Brain (organoid and tissue), 16 donors: ENCODE measurements at places on chromosomes 3 and 15.

GRCh38 chr3:143220741-143221140 lies 101.2 kb downstream of the CHST2 start:
- DNase-seq: no peak

GRCh38 chr3:171289291-171289690 lies 170.9 kb downstream of the TNIK start:
- peak; percentile 92 for DNase-seq

- DNase-seq: peak; percentile 51
These were observed 49.1 kb downstream of the KLHL25 start for GRCh38 chr15:85745525-85746150.

GRCh38 chr15:75844629-75845335 lies 1.5 kb downstream of the UBE2Q2 start:
- DNase-seq: no peak

DNA sequence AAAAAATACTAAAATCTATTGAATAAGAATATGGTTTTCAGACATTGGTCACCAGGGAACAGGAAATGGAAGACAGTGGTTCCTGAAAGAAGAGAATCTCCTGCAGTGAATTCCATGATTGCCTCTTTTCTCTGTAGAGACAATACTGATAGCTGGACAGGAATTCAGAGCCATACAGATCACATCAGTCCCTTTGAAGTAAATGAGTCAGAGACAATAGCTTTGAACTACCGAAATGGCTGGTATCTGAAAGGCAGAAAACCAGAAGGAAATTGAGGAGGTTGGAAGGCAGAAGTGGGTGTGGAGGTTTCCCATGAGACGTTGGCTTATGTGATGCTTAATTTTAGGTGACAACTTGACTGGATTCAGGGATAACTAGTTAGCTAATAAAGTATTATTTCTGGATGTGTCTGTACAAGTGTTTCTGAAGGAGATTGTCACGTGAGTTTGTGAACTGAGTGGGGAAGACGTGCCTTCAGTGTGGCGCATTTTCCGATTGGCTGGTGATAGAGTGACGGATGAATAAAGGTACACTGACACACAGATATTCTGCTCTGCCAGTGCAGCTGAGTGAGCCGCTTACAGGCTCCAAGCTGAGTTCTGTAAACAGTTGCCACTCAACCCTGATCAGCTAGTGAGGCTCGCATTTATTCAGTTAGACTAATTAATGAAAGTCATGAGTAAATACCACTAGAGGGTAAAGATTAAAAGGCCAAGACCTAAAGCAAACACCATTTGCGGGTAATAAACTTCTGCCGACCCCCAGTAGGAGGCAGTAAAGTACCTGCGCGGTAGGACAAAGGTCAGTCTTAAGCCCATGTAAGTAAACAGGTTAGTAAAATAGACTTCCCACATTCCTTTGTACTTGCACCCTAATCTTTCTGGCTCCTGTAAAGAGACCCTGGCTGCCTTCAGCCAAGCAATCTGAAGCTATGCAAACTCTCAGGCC lies 1298.6 kb downstream of the SI start:
- no peak for DNase-seq

GRCh38 chr3:101824702-101825101 lies 24.6 kb upstream of the NFKBIZ start:
- no peak for DNase-seq

DNA sequence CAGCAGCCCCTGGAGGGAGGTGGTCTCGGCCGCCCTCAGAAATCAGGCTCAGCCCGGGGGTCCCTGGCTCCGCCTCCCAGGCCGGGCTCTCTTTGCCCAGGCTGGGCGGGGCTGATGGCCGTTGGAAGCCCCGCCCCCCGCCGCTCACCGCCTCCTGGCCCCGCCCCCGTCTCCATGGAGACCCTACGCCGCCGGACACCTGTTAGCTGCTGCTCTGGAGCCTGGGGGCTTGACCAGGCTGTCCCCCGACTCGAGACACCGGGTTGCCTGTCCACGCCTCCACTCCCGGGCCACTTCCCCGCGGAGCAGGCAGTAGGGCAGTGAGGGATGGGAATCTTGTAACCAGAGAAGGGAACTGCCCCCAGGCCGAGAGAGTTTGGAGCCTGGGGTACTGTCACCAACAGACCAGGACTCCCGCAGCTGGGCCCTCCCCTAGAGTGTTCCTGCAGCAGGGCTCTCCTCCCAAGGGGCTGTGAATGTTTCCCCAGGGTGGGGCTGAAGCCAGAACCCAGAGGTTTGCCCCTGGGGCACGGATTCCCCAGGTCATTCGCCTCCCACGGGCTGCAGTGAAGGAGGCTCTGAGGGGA lies 27.8 kb upstream of the RPL32 start:
- peak; percentile 68 for DNase-seq

- peak; percentile 90 for DNase-seq
These were observed 157.3 kb downstream of the ADAMTS9 start for GRCh38 chr3:64530434-64531049.

- DNase-seq: peak; percentile 85
These were observed 35.7 kb downstream of the CORO2B start for GRCh38 chr15:68614286-68615035.

GRCh38 chr3:160398820-160399124 lies 253 bp downstream of the IFT80 start:
- no peak for DNase-seq

GRCh38 chr15:82122746-82123400 lies 77.1 kb upstream of the MEX3B start:
- DNase-seq: no peak

DNA sequence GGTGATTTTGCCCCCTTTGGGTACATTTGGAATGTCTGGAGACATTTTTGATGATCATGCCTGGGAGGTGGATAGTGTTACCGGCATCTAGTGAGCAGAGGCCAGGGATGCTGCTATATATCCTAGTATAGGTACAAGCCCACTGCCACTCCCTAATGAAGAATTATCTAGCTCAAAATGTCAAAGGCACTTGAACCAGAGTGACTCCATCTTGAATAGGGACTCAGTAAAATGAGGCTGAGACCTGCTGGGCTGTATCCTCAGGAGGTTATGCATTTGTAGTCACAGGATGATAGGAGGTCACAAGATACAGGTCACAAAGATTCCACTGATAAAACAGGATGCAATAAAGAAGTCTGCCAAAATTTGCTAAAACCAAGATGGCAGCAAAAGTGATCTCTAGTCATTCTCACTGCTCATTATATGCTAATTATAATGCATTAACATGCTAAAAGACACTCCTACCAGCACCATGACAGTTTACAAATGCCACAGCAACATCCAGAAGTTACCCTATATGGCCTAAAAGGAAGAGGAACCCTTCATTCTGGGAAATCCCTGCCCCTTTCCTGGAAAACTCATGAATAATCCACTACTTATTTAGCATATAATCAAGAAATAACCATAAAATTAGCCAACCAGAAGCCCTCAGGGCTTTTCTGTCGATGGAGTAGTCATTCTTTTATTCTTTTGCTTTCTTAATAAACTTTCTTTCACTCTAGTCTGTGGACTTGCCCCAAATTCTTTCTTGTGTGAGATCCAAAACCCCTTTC lies 40.0 kb upstream of the FAM3D start:
- DNase-seq: no peak

GRCh38 chr3:148373961-148374360 lies 323.7 kb upstream of the AGTR1 start:
- no peak for DNase-seq

GRCh38 chr3:14555835-14556234 lies 15.7 kb upstream of the GRIP2 start:
- DNase-seq: no peak

- no peak for DNase-seq
These were observed 17.6 kb upstream of the COLQ start for GRCh38 chr3:15539066-15539465.

DNA sequence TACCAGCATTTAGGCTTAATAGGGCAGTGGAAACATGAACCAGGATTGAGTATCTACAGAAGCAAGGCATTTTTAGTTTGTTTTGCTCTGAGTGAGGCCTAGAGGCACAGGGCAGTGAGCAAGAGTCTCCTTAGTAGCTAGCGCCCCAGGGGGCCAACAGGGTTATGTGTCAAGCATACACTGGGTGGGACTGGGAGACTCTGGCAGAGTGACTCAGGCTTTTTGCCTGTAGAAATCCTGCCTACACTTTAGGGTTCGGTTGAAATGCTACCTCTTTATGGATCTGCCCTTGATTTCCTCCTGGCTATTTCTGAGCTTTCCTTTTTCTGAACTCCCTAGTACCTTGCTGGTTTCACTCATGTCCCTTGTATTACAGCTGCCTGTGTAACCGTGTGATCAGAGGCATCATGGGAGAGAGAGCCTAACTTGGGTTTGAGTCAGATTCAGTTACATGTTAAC lies 72.2 kb downstream of the TOP2B start:
- no peak for DNase-seq

DNA sequence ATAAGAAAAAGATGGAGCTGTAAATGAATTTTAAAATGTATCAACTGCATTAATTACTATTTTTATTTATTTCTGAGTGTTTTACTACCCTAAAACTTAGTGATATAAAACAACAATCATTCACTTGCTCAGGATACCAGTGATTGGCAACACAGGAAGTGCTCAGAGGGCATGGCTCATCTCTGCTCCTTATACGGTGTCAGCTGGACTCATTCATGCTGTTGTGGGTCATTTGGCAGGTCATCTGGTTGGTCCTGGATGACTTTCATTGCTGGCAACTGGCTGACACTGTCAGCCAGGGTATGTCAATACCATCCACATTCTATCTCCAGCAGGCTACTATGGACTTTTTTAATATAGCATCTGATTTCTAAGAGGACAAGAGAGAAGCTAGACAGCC lies 689.6 kb upstream of the NECTIN3 start:
- no peak for DNase-seq

- DNase-seq: no peak
These were observed 142.4 kb downstream of the TCF12 start for GRCh38 chr15:57060799-57061198.

- DNase-seq: no peak
These were observed 174.4 kb downstream of the SI start for GRCh38 chr3:164903820-164904451.

DNA sequence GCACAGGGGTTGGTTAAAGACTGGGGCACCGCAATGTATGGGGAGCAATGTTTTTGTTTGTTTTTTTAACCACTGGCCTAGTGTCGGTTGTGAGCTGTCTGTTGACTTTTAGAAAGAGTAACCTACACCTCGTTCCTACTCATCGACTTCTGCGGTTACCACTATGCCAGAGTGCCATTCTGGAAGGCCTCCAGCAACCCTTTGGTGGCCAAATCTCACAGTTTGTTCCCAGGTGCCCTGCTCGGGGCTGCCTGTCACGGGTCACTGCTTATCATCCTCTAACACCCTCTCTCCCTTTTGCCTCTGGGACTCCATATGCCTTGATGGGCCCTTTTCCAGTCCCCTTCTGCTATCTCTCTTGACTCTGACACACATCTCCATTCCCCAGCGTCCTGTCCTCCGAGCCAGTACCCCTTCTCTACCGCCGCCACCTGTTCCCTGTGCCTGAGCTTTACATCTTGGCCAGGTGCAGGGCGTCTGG lies 290.4 kb upstream of the C2CD4B start:
- DNase-seq: no peak

DNA sequence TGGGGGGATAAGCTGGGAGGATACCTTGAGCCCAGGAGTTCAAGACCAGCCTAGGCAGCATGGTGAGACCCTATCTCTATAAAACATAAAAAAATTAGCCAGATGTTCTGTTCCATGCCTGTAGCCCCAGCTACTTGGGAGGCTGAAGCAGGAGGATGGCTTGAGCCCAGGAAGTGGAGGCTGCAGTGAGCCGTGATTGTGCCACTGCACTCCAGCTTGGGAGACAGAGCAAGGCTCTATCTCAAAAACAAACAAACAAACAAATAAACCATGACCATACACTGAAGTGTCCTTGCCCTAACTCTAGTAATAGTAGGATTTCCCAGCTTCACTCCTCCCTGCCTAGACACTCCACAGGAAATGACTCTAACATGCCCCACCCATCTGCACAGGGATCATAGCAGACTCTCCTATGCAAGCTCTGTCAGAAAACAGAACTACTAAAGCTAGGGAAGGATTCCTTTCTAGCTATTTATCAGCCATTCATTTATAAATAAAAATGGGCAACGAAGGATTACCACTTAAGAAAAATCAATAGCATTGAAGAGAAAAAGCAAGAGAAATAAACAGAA lies 4.6 kb downstream of the ERICH6 start:
- DNase-seq: no peak
